OCI-M1 (cell line): ENCODE measurements at places on chromosomes 3 and 15.

- no peak for DNase-seq
These were observed 2.5 kb downstream of the CFAP92 start for GRCh38 chr3:128991355-128991895.

- no peak for DNase-seq
These were observed 59.1 kb upstream of the IQSEC1 start for GRCh38 chr3:13132281-13132680.

DNA sequence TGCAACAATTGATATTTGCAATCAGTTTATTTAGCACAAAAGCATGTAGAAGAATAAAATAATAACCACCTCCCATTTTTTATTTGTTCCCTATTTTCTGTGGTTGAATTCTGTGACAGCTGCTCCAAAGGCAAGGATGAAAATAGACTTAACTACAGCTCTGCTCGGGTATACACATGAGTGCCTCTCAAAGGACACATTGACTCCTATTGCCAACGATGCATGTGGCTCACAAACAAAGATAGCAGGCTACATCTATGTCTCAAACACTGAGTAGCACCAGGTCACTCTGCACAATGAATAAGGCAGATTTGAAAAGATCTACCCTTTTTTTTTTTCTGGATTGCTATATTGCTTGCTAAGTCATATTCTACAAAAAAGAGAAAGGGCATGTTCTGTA lies 612.9 kb downstream of the ROBO1 start:
- DNase-seq: no peak

GRCh38 chr15:66842710-66843441 lies 140.8 kb downstream of the SMAD6 start:
- peak; percentile 51 for DNase-seq

DNA sequence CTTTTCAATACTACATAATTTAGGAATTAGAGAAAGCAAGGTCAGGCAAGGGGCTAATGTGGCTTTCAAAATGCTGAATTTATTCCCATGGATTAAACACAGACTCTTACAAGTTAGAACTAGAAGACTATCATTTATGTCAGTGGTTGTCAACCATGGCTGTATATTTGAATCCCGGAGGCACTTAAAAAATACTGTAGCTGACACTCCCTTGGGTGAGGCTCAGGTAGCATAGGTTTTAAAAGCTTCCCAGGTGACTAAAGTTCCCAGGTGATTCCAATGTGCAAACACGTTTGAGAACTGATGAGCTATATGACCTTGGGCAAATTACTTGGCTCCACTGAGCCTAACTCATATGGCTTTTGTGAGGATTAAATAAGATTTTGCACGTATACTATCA lies 29.6 kb downstream of the AAGAB start:
- no peak for DNase-seq

- peak; percentile 80 for DNase-seq
These were observed 29.1 kb upstream of the VIPR1 start for GRCh38 chr3:42473083-42473932.

DNA sequence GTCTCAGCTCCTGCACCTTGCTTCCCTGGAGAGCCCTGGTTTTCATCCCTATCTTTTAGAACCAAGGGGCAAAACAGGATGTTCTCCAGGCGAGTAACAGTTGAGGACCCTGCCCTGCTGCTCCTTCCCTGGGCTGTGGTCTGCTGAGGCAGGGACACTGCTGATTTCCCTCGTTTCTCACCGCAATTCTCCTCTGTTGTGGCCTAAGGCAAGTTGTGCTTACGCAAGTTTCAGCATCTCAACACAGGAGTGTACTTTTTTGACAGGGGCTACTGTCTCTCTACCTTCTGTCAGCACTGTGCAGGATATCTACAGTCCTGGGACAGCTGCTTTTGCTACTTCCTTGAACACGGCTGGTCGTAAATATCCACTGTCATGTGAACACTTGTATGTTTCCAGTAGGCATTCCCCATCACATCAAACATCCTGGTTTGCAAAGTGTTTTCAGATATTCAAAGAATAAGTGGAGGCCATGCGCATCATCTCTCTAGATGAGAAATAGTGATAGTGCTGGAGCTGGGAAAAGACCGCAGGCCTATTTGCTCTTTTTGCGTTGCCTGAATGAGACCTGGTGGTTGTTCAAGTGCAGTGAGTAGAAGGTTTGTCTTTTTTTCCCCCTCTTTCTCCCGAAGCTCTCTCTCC lies 110.1 kb upstream of the PLXNA1 start:
- DNase-seq: no peak

DNA sequence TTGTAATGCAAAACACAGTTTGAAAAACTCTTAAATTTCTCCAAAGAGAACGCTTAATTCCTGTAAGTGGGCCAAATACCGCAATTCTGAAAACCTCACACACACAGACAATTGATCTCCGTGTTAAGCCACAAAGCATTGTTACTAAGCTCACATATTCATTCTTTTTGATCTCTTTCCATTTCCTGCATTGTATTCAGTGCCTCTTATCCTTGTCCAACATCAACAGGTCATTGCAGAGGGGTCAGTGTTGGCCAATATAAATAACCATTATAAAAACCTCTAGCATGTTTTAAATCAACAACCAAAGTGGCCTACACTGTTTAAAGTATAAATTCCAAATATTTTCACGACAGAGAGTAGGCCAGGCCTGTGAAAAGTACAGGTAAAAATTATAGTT lies 171.1 kb downstream of the PDZRN3 start:
- DNase-seq: no peak

DNA sequence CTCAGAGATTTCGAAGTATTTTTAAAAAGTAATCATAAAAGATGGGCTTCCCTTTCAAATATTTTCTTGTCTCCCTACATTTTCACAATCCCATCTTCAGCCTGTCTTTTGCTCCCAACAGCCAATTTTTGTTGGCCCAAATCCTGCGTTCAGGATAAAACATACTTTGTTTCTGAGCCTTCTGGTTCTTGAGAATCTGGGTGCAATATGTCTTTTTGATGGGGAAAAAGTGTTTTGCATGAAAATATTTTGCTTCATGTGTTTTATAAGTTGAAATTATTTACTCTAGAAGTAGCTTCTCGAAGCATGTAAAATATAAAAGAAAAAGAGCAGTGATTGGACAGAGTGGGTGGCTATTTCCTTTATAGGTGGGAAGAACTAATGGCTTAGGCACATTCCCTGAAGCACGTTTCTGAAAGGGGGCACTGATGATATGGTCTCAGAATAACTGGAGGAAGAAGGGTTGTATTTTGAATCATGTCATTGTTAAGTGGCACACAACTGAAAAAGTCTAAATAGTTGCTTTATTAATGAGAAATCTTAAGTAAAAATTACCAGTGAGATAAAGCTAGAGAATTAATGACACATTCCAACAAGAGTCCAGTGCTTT lies 3.9 kb downstream of the UNC13C start:
- no peak for DNase-seq

DNA sequence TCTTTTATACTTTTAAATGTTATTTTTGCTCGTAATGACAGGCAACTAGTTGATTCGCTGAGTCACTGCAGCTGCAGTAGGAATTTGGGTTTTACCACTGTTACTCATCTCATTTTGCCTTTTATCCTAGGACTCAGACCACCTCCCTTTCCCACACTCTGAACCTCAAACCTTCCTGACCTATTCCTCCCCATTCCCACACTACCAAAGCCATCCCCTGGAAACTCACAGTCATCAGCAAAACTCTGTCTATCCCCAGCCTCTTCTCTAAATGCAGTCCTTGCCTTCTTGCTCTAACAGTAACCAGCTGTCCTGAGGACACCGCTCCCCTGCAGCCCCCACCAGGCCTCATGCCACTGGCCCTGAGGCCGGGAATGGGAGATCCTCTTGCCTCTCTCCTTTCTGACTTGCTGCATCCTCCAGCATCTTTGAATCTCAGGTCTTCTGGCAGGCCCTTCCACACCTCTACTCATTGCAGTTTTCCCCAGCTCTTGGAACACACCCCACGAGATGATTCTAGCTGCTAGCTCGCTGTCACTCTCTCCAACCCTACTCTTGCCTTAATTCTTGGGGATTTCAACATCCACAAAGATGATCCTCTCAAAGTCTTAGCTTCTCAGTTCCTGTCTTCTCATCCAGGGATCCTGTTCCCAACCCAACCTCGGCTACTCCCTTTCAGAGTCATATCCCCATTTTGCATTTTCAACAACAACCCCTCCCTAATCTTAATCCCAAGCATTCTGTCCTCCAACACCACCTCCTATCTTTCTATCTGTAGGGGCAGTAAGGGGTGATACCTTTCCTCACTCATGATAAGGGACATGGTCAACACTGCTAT lies 55.9 kb upstream of the C3orf80 start:
- DNase-seq: peak; percentile 4

- DNase-seq: no peak
These were observed 25.3 kb downstream of the UBXN7 start for GRCh38 chr3:196406811-196407470.

DNA sequence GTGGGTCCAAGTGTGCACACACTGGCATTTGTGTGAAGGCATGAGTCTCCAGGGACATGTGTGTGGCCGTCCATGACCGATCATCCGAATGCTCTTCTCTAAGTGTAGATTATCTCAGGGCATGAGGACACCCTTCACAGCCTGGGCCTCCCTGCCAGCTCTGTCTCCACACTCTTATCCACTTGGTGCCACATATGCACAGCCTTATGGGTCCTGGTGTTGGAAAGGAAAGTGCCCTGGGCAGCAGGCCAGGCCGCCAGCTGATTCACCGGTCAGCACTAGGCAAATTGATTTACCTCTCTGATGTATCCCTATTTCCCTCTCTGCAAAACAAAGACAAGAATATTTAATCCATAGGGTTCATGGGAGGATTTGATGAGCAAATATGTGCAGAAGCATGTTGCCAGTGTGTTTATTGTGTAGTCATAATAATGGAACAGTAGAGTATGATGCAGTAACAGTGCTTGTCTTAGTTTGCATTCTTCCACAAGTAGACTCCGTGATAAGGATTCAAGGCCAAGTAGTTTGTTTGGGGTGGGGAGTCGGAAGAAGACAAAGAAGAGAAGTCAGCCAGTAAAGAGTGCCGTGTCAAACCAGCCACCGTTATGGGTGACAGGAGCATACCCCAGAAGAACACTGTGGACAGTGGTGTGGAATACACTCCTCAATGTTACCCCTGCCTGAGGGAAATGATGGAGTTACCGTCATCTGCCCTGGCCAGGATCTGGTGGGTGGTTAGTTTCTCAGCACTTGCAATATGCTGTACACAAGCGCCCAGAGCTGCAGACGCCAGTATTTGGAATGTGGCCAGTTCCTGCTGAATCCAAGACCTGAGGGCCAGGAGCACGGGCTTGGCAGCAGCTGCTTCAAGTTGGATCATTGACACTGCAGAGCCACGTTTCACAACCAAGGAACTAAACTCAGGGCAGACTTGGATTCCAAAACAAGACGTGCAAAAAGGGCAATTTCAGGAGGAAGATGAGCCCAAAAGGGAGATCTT lies 85.1 kb downstream of the MTHFS start:
- no peak for DNase-seq

GRCh38 chr3:23865595-23866396 lies 51.0 kb downstream of the NKIRAS1 start:
- peak; percentile 8 for DNase-seq

DNA sequence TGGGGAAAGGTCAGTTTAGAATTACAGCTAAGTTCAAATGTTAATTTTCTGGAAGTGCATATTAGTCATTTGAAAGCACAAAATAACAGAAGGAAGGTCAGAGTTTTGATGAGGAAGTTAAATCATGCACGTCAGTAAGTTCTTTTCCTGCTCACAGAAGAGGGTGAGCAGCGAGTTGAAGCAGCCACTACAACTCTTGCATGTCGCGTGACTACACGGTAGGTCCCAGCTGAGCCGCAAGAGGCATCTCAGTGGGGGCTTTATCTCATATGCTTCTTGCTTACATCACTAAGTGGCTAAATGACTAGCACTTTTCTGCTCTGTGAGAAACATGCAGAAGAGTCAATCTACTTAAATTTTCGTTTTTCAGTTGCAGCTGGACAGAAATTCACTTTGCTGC lies 21.3 kb upstream of the SEC62 start:
- peak; percentile 91 for DNase-seq

- no peak for DNase-seq
These were observed 38.3 kb upstream of the AADAC start for GRCh38 chr3:151775314-151776258.

DNA sequence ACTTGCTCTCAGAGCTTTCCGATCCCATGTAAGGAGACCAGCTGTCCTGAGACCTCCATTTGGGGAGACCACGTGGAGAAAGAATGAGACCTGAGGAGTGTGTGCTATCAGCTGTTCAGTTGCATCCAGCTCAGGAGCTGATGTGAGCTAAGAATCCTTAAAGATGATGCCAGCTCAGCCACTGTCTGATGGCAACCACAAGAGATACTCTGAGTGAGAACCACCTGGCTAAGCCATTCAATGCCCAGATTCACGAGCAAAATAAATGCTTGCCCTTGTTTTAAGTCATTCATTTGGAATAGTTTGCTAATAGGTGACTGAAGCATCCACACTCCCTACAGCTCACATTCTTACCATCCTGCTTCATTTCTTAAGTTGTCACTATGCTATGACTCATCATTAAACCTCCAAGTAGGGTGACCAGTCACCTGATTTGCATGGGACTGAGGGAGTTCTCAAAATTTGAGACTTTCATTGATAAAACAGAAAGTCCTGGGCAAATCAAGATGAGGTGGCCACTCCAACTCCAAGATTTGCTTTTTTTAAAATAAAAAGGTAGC lies 56.4 kb downstream of the SPTSSB start:
- DNase-seq: peak; percentile 1

- no peak for DNase-seq
These were observed 567.2 kb upstream of the NECTIN3 start for GRCh38 chr3:110504401-110504800.

- DNase-seq: no peak
These were observed 142.6 kb downstream of the ZBTB20 start for GRCh38 chr3:115004201-115005140.

DNA sequence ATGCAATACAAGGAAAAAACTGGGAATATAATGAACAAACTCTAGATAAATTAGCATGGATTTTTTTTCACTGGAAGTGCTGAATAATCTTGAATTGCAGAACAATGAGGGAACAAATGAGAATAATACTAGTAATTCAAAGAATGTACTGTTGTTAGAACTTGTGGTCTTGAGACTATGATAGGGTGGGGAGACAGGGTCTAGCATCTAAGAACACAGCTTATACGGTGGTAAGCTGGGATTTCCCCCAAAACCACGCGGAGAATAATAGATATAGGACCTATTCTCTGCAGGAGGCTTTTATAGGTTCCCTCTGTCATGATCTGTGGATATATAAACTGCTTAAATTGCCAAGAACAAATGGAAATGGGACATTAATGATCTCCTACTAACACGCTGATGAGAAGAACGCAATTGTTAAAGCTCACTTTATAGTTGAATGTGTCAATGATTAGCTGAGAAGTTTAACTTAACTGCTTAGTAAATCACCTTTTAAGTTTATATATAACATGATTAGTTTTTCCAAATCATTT lies 692.3 kb downstream of the ZPLD1 start:
- peak; percentile 32 for DNase-seq

- DNase-seq: no peak
These were observed 8.7 kb upstream of the PRR23E start for GRCh38 chr3:127183931-127184869.

- no peak for DNase-seq
These were observed 169.1 kb downstream of the FAM43A start for GRCh38 chr3:194854659-194855390.

GRCh38 chr15:23497710-23498111 lies 50.7 kb upstream of the GOLGA6L2 start:
- peak; percentile 36 for DNase-seq

GRCh38 chr15:78761891-78762385 lies 49.3 kb downstream of the ADAMTS7 start:
- DNase-seq: no peak
